ENCODE measurements at places on chromosomes 12 and 14.

GRCh38 chr12:124457287-124458219 lies 109.9 kb downstream of the NCOR2 start:
- no peak for DNase-seq

DNA sequence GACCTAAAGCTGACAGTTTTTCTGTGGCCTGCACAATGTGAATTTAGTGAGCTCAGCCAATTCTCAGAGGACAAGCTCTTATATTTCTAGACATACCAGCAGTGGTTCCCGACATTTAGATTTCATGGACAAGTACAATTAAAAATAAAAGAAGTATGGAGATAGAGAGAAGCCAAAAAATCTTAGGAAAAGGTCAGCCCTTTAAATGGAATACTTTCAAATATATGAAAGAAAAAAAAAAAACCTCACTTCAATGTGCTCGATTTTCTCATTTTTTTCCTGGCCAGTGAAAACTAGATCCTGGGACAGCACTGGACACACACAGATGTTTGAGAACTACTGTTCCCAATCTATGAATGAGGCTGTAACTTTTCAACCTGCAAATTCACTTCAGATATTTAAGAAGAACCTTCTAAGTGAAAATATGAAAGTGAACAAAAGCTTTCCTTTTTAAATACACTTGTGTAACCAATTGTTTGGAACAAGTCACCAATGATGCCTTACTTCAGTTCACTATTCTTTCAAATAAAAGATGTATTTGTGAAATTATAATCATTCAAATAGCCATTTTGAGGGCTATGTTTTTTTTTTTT lies 109.4 kb downstream of the SLC38A1 start:
- DNase-seq = no peak

- no peak for DNase-seq
Measured at GRCh38 chr14:70282666-70283065, 76.8 kb downstream of the COX16 start.

GRCh38 chr12:106154751-106155273 lies 16.1 kb upstream of the NUAK1 start:
- no peak for DNase-seq

GRCh38 chr12:7868391-7868790 lies 4.3 kb downstream of the SLC2A14 start:
- DNase-seq = peak; percentile 25

GRCh38 chr12:5022465-5023061 lies 21.1 kb upstream of the KCNA5 start:
- DNase-seq = no peak

DNA sequence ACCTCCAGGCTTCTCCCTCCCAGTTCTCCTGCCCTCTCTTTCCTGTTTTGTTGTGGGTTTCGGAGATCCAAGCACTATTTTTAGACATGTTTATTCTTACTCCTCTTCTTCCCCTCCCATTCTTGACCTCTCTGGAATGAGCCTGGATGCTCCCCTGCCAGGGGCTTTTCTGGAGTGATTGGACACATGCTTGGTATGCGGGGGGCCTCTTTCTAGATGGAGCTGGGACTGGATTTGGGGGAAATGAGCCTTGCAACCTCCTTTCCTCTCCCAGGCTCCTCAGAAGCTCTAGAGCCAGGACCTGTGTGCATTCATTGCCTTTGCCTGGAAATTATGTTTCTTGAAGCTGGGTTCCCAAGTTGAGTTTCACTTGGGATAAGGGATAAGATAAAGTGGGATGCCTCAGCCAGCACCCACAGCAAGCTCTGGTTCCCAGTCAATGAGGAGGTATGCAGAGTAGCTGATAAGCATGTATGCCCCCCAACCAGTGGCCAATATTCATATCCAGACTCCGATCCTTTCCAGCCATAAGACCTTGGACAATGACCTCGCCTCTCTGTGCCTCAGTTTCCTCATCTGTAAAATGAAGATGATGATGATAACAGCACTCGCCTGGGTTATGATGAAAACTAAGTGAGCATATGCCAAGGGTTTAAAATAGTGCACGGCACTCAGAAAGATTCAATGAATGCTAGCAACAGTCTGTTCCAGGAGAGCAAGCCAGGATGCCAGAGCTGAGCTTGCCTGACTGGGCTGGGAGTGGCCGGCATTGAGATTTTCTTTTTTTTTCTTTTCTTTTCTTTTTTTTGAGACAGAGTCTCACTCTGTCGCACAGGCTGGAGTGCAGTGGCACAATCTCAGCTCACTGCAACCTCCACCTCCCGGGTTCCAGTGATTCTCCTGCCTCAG lies 97.8 kb downstream of the SCARB1 start:
- DNase-seq = no peak

DNA sequence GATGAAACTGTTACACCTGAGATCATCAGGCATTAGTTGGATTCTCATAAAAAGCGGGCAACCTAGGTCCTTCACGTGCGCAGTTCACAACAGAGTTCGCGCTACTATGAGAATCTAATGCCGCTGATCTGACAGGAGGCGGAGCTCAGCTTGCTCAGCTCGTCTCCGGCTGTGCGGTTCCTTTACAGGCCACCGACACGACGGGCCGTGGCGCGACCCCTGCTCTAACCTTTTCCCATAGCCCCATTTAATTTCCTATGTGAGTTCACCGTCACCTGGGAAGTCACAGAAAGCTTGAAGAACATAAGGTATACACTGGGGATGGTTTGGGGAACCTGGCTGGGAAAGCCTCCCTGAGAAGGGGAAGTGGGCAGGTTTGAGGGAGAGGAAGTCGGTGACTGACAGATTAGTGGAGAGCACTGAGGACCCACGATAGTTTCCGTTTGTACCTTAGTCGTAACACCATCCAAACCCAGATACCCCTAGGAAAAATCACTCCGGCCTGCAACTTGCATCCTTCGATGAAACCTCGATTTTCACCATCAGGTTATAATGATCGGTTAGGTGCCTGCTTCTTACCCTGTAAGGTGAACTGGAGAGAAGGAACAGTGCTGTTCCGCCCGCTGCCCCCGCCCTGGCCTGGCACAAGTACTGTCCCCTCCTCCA lies 2.8 kb upstream of the AAAS start:
- DNase-seq = no peak

- DNase-seq = no peak
Measured at GRCh38 chr14:93747102-93747501, 41.2 kb downstream of the PRIMA1 start.

GRCh38 chr12:56188131-56188777 lies 1.0 kb downstream of the SMARCC2 start:
- DNase-seq = no peak

DNA sequence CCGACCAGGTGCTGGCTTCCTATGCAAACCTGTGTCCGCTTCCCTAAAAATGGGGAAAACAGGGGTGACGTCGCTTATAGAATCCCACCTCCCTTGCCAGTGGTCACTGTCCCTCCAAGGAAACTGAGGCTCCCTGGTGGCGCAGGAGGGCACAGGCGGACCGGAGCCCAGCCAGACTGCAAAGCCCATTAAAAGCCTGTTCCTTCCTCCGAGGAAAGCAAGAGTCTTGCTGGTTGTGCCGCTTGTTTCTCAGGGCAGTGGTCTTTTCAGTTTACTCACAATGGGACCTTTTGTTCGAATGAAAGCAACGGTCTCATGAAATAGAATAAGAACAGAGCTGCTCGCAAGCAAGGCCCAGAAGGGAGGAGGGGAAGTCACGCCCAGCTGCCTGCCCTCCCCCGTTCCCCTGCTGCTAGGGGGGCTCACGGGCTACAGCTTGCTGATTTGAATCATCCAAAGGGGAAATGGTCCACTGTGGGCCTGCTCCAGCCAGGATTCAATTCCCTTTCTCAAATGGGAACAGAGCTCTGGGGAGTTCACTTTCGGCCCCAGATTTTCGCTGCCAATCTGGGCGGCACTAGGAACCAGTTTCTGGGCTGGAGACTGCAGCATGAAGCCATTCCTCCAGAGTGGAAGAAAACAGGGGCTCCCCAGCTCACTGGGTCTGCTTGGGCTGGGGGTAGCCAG lies 4.6 kb upstream of the SELPLG start:
- DNase-seq = no peak

DNA sequence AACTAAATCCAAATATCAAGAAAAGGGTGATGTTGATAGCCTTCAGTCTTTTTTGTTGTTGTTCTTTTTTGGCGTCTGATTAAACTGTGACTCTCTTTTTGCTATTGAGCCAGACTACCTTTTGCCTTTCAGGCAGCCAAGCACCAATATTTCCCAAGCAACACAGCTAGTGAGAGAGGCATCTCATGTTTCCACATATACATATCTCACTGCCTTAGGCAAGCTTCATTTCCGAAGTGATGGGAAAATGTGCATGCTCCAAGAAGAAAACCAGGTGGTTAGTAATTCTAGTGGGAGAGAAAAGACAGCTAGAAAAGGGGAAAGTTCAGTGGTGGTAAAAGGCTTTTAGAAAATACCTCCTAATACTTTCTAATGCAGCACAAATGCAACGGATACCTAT lies 277.7 kb downstream of the TMTC2 start:
- no peak for DNase-seq

DNA sequence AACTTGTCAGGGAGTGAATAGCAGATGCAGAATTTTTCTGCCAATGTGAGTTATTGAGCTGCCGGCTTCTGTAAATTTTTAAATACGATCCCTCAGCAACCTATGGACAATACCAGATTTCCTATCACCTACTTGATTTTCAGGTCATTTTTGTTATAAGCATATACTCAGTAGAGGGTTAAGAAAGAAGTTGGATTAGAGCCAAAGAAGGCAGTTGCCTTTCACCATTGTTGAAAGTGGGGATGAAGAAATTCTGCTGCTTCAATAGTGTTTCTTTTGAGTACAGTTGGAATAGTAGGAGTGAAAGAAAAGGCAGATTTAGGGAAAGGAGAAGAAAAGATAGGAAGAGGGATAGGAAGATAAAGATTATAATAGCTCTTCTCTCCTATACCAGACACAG lies 197.1 kb downstream of the ATP23 start:
- no peak for DNase-seq

DNA sequence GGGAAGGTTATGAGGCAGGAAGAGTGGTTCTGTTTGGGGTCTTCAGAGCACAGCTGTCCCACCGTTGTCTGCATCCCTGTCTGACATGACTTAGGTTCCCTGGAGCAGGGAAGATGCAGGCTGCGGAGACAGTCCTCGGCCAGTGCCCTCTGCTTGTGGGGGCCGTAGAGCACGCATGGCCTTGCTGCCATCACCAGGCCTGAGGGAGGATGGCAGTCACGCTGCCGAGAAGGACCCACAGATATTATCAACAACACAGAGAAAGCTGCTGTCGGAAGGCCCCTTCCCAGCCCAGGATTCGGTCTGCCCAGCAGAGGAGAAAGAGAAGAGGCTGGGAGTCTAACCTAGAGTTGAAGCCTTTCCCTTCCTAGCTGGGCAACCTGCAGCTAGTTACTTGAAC lies 35.0 kb downstream of the ERH start:
- no peak for DNase-seq

DNA sequence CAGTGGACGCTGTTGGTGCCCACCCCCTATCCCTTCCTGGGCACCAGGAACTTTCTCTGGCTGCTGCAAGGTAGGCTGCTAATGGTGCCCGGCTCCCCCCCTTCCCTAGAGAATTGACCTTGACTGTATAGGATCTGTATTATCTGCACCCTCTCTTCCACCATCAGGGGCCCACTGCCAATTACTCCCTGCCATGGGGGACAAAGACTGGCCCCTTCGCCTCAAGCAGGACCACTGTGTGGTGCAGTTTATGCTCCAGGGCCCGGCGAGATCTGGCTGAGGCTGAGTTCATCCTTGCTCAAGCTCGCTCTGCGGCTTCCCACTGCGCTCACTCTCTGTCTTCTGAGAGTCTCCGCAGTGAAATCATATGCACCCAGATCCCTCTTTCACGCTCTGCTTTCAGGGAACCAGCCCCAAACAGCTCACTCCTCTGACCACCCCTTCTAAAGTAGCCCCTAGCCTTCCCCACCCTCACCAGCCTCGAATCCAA lies 95.2 kb downstream of the LGMN start:
- DNase-seq = no peak

GRCh38 chr12:78863482-78864402 lies 832 bp upstream of the SYT1 start:
- DNase-seq = no peak

GRCh38 chr14:65184032-65184764 lies 81.9 kb upstream of the MAX start:
- DNase-seq = no peak

GRCh38 chr12:124395986-124396385 lies 101.1 kb downstream of the RFLNA start:
- no peak for DNase-seq

DNA sequence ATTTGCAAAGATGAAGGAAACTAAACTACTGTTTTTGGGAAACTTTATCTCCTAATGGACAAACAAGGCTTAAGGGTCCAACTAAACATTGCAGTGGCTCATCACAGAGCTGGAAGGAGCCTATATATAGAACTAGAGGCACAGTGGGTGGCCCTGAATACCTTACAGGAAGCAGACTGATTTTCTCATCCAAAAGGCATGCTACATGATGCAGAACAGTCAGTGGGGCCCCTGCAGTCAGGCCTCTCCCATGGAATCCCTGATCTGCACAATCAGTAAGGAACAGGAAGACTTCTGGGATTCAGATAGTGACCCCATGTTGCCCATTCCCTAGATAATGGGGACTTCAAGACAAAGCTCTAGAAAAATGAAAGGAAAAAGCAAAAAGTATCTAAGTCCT lies 1.9 kb upstream of the LLPH start:
- no peak for DNase-seq

- peak; percentile 33 for DNase-seq
Measured at GRCh38 chr14:58815161-58815701, 177.5 kb downstream of the DACT1 start.

DNA sequence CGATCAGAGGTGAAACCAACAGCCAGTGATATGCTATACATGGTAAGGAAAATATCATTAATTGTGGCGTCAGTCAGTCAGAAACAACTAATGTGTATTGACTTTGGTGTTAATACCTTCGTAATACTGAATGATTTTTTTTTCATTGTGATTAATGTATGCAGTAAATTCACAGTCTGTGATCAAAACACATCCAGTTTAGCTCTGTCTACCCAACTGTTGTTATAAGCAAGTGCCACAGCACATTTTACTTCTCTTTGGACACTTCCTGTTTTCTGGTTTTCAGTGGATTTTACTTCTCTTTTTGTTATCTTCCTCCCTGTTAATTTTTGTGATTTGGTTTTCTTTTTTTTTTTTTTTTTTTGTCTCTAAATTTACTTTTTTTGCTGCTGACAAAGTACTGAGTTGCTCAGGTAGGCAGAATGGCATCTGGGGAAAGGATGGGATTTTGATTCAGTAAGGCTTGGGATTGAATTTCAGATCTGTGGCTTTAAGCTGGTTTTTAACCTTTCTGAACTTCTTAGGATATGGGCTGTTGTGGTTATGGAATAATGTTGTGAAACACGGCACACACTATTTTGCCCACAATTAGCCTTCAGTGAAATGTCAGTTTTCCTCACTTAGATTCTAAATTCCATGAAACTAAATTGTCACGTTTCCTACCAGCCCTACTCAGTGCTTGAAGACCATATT lies 604 bp downstream of the GLIPR1 start:
- no peak for DNase-seq

DNA sequence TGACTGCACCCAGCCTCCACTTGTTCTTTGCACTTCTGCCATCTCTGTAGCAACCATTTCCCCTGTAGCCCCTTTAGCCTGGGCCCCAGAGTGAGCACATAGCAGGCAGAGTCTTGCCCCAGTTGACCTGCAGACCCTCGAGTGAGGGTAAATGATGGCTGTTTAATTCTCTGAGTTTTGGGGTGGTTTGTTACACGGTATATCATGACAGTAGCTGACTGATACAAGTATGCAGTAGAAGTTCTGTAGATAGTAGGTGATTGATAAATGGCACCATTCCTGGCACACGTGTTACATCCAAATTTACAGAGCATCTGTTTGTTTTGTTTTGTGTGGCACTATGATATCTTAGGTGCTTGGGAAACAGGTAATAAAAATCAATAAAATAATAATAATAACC lies 32.4 kb downstream of the CALM1 start:
- no peak for DNase-seq

- peak; percentile 51 for DNase-seq
Measured at GRCh38 chr14:67674480-67675218, at the start of gene VTI1B. TSS of gene VTI1B (minus strand) at chr14:67674632. CDS start at chr14:67674489, 143 bp downstream.

Data from stromal cell of bone marrow (primary cell).